PC-3 (cell line): ENCODE measurements at places on chromosomes 2 and 18. TPM values are rescaled to one million over a fixed set of nuclear protein-coding genes. Genes with fewer than 3 reads are reported as not detected.

DNA sequence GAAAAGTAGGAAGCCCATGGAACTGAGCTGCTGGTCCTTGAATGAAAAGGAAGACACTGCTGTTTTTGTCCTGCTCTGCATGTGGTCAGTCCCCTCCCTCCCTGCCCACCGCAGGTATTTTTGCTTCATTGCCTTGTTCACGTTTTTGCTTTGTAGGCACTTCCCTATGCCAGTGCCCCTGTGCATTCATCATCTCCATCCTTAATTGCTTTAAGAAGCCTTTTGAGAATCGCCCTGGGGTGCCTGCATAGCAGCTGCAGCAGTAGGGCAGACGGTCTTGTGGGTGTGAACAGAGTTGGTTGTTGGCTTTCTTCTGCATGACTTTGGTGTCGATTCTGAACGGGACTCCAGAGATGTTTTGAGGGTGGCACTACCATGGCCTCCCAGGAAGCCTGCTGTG, 97.0 kb downstream of the CABLES1 start:
- H3K36me3 ChIP-seq = no peaks in the 10 kb centered on the region
- H3K27ac ChIP-seq = peak overlapping the region; percentile 79
- H3K27me3 ChIP-seq = no peaks in the 10 kb centered on the region

DNA sequence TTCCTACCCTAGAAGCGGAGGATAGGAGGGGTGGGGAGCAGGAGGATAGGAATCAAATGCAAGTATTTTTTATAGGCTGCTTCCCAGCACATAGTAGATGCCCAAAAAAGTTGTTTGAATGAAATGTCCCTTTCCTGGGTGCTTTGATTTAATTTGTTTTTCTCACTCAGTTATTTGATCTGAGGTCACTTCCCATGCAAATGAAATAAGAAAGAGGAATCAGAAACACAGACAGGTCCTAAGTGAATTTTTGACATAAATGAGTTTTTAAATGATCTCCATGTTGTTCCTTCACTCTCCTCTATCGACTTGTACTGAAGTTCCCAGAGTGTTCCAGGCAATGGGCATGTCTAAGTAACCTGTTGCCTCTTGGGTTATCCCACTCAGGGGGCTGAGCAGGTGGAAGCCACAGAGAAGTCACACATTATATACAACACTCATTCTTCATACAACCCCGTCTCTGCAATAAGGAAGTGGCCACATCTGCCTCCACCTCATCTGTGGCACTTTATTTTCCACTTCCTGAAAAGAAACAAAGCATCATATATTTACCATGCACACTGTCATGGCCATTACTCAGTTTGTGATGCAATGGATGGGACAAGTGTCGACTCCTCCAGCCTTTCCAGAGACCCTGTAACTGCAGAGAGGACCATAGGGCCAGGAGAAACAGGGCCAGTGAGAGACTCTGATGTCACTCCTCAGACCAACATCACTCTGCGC, 81.9 kb upstream of the ZNF397 start:
- no peaks in the 10 kb centered on the region for H3K4me1 ChIP-seq
- no peaks in the 10 kb centered on the region for H3K36me3 ChIP-seq
- no peak for DNase-seq
- no peaks in the 10 kb centered on the region for H3K27me3 ChIP-seq
- H3K4me3 ChIP-seq = no peak overlapping the region

GRCh38 chr2:101859604-101860003, 132.2 kb upstream of the IL1R2 start:
- H3K27ac ChIP-seq = no peak overlapping the region
- H3K36me3 ChIP-seq = peaks cover 66% of the 10 kb centered on the region
- DNase-seq = no peak
- peaks cover 29% of the 10 kb centered on the region for H3K4me1 ChIP-seq
- no peak overlapping the region for H3K4me3 ChIP-seq

- H3K27ac ChIP-seq = no peak overlapping the region
- 0 out of 2 replicates have a peak overlapping the region, but pooled peaks have one; percentile 9 for H3K4me3 ChIP-seq
- H3K4me1 ChIP-seq = 0 out of 2 replicates have a peak, but pooled peaks cover 5% of the 10 kb centered on the region
Measured at GRCh38 chr2:177622521-177622920, 229.9 kb downstream of the AGPS start.

The TCF7L1 gene
- total RNA-seq = 1.8 and 2.8 TPM in 2 replicates

The OXER1 gene
- total RNA-seq = not detected in 2 replicates

- peak; percentile 18 for DNase-seq
- H3K36me3 ChIP-seq = no peaks in the 10 kb centered on the region
- no peak overlapping the region for H3K4me3 ChIP-seq
- H3K27me3 ChIP-seq = no peaks in the 10 kb centered on the region
Measured at GRCh38 chr18:71598374-71598773, 945.8 kb downstream of the CBLN2 start.

The MBOAT2 gene
- total RNA-seq = 26.8 and 30.7 TPM in 2 replicates

- peaks cover 18% of the 10 kb centered on the region; the same call in 1 of the 2 replicates for H3K36me3 ChIP-seq
- no peak overlapping the region for H3K27ac ChIP-seq
- no peak overlapping the region for H3K4me3 ChIP-seq
- H3K27me3 ChIP-seq = no peaks in the 10 kb centered on the region
Measured at GRCh38 chr2:201701646-201702045, 3.2 kb upstream of the MPP4 start.

The CENPA gene
- 40.8 and 42.4 TPM in 2 replicates for total RNA-seq

DNA sequence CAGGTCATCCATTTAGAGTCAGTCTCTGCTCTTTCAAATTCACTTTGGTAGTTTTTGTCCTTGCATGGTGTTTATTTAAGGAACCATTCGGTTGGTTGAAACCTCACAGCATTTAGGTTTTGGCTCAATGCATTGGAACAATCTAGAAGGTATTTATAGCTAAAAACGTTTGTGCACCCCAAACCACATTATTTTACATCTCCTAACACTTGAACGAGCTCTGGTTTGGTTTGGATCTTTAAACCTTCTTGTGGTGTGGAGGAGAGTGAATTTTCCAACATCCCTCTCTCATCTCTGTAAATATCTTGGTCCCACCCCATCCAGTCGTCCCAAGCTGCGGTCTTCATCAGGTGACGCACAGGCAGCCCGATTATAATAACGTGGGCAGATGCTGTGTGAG, 287.9 kb downstream of the LPIN1 start:
- H3K36me3 ChIP-seq = no peaks in the 10 kb centered on the region
- H3K4me3 ChIP-seq = no peak overlapping the region
- no peaks in the 10 kb centered on the region for H3K27me3 ChIP-seq
- no peak overlapping the region for H3K27ac ChIP-seq
- H3K4me1 ChIP-seq = peaks cover 17% of the 10 kb centered on the region
- no peak for DNase-seq
